DMS 273 treated with DMSO at 0.1 percent for 48 hours (cell line): ENCODE measurements at places on chromosomes 13 and 19.
A peak's percentile ranks its signal among the peaks of the same experiment; 100 is the strongest.

GRCh38 chr13:84784443-84785153, 902.3 kb upstream of the SLITRK1 start:
- no peak for DNase-seq

DNA sequence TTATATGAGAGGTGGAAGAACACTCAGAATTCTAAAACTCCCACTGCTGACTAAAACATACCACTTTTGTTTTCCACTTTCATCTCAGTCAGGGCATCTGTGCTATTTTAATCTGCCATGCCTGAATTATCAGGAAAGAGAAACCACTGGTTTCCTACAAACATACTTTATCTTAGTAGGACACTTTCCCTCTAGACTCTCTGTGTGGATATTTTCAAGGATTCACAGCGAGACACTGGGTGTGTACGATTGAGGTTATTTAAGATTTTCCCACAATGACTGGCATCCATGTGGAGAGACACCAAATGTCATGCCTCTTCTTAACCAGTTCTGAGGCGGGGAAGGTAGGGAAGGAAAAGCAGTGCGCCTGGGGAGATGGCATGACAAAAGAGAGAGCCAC, 212.2 kb downstream of the ENOX1 start:
- DNase-seq, result no peak

GRCh38 chr19:55536951-55537740, at the start of gene SBK2:
Gene SBK2, minus strand, starts transcription at chr19:55537133. Its CDS starts 839 bp downstream, at chr19:55536294.
- no peak for DNase-seq

- no peak for DNase-seq
These were observed at the start of gene STK24 for GRCh38 chr13:98576963-98577835. Gene STK24, minus strand, starts transcription at chr13:98577107. Its CDS starts 321 bp downstream, at chr13:98576786.

DNA sequence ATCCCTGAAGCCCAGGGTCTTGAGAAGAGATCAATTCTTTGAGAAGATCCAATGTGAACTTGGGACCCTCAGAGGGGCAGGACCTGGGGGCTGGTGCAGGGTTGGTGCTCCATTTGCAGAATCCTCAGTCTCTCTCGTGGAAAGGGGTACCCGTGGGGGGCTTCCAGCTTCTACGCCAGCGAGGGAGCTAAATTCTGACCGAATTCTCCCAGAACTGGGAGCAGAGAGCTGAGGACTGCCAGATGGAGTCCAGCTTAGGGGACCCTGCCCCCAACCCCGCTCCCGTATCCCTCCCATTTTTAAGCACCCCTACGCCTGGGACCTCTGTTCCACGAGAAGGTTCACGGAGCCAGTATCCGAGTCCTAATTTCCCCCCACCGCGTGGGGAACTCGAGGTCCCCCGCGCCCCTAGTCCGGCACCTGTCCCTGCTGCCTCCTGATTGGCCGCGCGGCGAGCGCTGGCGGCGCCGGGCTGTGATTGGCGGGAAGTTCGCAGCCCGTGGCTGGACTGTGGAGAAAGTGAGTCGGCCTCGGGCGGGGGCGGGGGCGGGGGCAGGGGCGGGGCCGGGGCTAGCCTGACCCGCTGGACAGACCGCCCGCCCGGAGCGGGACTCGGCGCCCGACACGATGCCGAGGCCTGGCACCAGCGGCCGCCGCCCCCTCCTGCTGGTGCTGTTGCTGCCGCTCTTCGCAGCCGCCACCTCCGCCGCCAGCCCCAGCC, 4.4 kb upstream of the LTBP4 start:
- DNase-seq, result no peak

DNA sequence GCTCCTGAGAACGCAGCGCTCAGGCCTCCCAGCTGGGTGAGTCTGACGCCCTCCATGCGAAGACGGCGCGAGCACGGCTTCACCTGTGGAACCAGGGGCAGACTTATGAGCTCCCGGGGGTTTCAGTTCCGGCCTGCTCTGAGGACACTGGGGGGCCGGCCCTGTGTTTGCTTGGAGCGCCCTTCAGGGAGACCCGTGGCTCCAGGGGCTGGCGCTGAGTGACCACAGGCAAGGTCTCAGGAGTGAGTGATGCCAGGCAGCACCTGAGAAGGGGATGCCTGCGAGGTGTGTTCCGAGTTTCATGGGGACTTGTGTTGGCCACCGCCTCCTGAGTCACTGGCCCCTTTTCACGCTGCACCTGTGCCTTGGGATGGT, 4.5 kb downstream of the MCF2L start:
- no peak for DNase-seq

GRCh38 chr13:95596701-95597100, 44.2 kb downstream of the CLDN10 start:
- DNase-seq, result no peak

DNA sequence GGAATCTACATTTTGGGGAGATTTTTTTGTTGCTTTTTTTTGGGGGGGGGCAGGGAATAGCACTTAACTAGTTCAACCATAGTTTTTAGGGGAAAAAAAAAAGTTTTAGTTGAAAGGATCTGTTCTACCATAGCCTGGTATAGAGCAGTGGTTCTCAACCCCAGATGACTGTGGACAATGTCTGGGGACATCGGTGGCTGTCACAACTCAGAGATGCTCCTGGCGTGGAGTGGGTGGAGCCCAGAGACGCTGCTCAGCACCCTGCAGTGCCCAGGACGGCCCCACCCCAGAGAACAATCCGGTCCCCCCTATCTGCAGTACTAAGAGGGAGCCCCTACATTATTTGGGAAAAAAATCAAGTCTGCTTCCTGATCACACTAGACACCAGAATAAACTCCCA, 8.3 kb downstream of the GNG7 start:
- no peak for DNase-seq

- no peak for DNase-seq
These were observed 450 bp downstream of the NDUFA11 start for GRCh38 chr19:5903056-5903623.

- no peak for DNase-seq
These were observed 194.6 kb downstream of the POSTN start for GRCh38 chr13:37403776-37404527.

DNA sequence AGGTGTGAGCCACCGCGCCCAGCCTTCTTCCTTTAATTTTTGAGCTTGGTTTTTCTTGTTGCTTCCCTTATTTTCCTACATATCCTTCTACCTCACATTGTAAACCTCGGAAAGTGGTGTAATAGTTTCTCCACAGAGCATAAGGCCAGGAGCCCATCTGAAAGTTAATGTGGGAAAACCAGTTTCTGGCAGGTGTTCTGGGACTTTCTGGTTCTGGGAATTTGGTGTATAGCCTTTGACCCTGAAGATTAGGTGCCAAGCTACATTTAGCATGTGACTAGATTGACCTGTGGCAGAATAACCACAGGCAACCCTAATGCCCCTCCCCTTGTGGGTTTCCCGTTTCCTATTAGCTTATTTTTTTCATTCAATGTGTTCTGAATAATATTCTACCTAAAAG, 8.7 kb downstream of the POP4 start:
- DNase-seq, result no peak

DNA sequence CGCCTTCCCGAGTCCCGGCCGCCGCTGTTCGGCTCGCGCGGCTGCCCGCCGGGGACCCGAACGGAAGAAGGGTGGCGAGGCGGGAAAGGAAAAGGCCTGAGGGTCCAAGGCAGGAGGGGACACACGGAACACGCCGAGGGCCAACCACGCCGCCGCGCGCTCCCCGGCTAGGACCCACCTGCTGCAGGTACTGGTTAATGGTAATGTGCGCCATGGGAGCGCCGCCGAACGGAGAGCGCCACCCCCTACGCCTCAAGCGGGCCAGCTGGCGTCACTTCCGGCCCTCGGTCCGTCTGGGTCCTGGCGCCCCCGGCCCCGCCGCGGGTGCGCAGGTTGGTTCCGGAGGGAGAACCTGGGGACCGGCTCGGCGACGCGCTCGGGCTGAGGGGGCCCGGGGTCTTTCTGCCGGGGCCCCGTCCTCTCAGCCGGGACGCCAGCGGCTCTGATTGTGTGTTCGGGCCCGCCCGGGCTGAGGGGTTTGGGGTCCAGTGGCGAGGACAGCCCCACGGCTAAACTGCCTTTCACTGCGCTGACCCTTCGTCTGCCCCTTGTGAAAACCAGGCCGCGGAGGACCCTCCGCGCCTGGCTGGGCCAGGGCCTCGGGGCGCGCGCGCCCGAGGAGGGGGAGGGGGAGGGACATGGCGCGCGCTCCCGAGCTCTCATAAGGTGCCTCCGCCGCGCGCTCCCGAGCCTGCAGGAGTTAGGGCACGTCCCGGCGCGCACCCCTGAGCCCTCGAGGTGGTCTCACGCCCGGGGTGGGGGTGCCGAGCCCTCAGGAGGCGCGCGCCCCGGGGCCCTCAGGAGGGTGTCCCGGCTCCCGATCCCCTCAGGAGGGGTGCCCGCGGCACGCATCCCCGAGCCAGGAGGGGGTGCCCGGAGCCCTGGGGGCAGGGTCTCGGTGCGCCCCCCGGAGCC, at the start of gene PCID2:
Gene PCID2, minus strand, starts transcription at position 249 of the 915 bp plus-strand sequence. Its CDS starts 35 bp downstream, at position 214.
- DNase-seq, result peak; percentile 37

DNA sequence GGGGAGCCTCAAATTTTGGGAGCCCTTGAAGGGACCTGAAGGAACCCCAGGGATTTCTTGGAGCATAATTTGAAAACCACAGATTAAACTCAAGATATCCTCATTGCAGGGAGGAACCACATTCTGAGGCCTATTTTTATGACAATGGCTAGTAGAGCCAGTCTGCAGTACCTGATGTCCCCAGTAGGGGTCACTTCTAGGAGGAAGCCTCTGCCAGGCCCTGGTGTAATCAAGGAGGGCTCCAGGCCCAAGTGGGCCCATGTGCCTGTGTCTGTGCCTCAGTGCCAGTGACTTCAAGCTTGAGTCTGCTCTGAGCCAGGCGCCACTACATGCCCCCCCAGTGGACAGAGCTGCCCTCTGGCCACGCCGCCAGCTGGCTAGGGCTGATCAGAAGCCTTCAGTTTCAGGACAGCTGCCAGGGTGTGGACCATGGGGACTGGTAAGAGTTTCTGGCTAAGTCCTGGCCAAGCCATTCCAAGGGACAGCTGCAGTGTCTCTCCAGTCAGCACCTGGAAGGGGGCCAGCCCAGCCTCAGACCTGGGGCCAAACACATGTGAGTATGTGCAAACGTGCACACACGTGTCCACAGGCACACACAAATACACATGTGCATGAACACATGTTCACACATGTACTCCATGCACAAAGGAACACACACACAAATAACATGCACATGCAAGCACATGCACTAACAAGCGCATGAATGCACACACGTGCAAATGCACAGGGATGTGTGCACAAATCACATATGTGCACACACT, 20.5 kb upstream of the SLC7A10 start:
- no peak for DNase-seq

- no peak for DNase-seq
These were observed 70.6 kb upstream of the KLF12 start for GRCh38 chr13:74204602-74205312.

- no peak for DNase-seq
These were observed 72.8 kb downstream of the MYO16 start for GRCh38 chr13:108702171-108702570.

DNA sequence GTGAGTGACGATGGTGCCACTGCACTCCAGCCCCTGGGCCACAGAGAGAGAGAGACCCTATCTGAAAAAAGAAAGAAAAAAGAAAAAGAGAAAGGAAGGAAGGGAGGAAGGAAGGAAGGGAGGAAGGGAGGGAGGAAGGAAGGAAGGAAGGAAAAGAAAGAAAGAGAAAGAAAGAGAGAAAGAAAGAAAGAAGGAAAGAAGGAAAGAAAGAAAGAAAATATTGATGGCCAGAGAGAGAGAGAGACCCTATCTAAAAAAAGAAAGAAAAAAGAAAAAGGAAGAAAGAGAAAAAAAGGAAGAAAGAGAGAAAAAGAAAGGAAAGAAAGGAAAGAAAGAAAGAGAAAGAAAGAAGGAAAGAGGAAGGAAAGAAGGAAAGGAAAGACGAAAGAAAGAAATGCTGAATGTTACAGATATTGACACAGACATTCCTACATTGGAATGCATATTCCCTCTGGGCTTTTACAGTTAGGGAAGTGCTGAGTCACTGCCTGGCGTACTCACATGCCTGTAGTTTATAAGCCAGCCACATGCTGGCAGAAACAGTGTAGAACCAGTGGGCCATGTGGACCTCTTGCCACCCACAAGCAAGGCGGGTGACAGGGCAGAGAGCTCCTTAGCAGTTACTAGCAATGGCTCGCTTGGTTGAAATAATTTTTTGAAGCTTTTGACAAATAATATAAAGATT, 34.6 kb upstream of the SLC46A3 start:
- peak; percentile 35 for DNase-seq

GRCh38 chr19:58150328-58150921, at the start of gene ZNF329:
Gene ZNF329, minus strand, starts transcription at chr19:58150789. Its CDS starts 21,286 bp downstream, at chr19:58129503.
- DNase-seq, result peak; percentile 61

- DNase-seq, result no peak
These were observed 516.5 kb downstream of the SUCLA2 start for GRCh38 chr13:47484548-47484947.

- no peak for DNase-seq
These were observed 113.3 kb upstream of the SOX1 start for GRCh38 chr13:111953546-111954178.

- peak; percentile 25 for DNase-seq
These were observed 29.7 kb upstream of the MIER2 start for GRCh38 chr19:374183-374885.

GRCh38 chr19:14148751-14149410, 12.5 kb upstream of the ASF1B start:
- DNase-seq, result no peak

DNA sequence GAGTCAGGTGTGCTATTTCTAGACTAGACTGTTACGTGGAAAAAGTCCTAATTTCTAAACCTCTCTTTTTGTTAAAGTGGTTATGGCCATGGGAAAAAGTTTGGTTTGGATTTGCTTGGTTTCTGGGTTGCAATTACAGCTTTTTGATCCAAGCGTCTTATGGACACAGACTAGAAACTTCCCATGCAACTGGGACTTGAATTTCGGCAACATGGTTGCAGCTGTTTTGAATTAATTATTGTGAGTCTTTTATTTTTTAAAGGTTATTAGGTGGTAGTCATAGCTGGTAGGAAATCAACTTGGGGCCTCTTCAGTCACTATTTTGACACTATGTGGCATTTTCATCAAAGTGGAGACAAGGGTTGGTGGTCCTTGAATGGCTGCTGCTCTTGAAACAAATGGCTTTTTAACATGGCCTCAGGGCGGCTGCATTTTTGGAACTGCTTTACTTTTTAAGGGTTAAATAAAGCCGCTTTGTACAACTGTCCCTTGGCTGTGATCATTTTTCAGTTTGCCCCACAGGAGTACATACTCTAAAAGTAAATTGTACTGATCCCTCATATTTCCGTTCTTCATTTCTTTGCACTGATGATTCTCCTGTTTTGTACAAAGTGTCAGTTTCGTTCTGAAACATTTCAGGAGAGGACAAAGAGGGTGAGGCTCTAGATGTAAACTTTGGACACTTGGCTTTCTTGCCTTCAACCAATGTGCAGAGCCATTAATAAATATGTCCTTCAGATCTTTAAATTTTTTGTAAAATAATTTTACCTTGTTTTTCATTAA, 15.9 kb downstream of the HNRNPM start:
- no peak for DNase-seq

- DNase-seq, result no peak
These were observed 792.1 kb upstream of the SPRY2 start for GRCh38 chr13:81133066-81133465.

GRCh38 chr13:75790198-75790970, 154.3 kb downstream of the LMO7 start:
- DNase-seq, result no peak

DNA sequence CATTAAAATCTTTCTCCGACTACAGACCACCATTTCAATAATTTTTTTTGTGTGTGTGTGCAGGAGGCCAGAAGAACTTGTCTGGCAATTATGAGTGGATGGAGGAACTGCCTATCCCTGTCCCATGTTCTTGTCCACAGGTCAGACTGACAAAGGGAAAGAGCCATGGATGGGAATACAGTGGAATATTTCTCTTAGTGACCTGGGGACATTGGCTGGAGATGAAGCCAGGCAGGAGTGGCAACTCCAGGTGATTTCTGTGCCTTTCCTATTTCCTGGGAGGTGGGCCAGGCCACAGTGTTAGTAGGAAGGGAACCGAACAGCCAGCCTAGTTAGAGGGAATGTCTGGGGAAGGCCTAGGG, 3.7 kb downstream of the PSG9 start:
- DNase-seq, result no peak

- DNase-seq, result no peak
These were observed 94.1 kb upstream of the STARD13 start for GRCh38 chr13:33379608-33380007.
